ENCODE measurements at places on chromosomes 2 and 18.

DNA sequence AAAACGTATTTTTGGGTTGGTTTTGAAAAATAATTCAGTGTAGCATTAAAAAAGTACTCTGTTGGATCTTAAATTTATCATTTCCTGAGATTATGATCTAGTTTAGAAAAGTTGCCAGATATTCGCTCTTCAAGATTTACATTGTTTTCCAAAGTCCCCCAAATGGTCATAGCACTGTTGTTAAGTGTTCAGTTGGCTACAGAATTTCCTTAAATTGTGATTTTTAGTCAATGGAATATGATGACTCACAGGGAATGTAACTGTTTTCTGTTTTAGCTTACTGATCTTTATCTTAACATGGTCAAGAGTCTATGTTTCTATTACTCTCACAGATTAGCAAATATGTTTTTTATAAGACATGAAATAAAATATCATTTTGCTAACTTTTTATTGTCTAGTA lies 23.2 kb downstream of the PLCL1 start:
- DNase-seq: no peak

GRCh38 chr18:36265015-36265414 lies 32.5 kb upstream of the FHOD3 start:
- DNase-seq: peak; percentile 98

GRCh38 chr2:167944825-167945659 lies 302.4 kb downstream of the STK39 start:
- DNase-seq: peak; percentile 30

GRCh38 chr2:43455296-43455695 lies 140.5 kb downstream of the THADA start:
- DNase-seq: peak; percentile 55

DNA sequence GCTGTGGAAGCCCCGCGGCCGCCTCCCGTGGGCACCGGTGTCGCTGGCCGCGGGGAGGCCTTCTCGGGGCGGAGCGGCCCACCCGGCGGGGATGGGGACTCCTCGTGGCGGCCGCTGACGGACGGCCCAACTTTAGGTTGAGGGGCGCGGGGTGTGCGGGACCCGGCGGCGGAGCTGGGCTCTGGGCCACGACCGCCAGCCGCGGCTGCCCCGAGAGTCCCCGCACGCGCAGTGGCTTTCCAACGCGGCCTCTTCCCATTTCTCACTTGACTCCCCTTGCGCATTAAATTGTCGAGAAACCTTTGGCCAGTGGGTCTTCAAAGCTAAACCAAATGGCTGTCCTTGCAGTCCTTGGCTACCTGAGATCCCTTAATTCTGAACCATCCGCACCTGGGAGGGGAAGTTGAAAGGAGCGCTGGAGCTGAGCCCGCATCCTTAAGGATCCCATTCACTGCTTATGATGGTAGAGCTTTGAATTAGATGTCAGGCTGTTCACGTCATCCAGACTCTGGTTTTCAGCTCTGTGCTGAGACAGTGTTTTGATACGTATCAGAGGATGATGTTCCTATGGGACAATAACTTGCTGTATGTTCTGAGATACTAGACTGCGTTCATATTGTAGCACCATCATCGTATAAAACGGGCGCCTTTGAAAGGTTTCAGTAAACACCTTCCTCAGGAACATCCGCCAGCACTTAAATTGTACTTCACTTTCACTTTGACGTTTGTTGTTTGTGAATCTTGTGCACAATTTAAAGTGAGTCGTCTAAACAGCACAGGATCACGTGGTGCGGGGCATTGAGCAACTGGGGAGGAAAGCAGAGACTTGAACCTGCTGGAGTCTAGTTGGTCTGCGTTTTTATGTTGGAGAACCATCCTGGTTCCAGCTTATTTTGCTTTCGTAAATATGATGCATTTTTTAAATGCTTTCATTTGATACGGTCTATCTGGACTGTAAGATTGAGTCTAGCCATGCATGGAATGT lies 874 bp downstream of the CLIP4 start:
- DNase-seq: peak; percentile 94

DNA sequence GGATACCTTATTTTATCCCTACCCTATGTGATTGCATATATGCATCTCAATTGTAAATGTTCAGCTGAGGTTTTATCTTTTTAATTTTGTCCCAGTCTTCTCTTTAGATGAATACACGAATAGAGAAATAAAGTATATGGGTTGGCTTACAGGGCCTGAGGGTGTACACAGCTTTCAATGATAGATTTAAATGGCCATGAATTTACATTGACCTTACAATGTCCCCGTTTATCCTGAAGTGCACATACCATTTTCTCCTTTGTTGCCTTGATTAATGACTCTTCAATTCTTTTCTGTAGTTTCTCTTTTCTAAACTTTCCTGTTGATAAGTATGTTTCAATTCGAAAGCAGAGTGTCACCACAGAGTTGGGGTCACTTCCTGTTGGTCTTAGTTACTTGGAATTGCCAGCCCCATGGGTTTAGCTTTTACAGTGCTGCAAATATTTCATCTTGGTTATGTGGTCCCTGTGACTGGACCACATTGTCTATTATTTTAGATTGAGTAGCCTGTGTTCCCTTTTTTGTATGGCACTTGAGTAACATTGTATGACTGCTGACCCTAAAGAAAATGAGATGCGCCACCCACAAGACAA lies 1616.3 kb upstream of the ACVR2A start:
- no peak for DNase-seq

DNA sequence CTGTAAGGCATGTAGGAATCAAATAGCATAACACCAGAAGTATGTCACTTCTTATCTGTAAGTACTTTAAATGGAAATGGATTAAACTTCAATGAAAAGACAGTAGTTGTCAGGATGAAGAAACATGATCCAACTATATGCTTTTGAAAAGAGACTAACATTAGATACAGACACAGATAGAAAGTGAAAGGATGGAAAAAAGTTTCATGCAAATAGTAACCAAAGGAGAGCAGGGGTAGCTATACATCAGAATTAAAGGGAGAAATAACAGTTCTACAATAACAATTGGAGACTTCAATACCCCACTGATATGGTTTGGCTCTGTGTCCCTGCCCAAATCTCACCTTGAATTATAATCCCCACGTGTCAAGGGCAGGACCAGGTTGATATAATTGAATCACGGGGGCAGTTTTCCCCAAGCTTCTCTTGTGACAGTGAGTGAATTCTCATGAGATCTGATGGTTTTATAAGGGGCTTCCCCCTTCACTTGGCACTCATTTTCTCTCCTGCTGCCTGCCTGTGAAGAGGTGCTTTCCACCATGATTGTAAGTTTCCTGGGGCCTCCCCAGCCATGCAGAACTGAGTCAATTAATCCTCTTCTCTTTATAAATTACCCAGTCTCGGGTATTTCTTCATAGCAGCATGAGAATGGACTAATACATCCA lies 205.4 kb upstream of the CDH2 start:
- no peak for DNase-seq

- DNase-seq: no peak
Measured at GRCh38 chr18:59659508-59660170, 37.6 kb downstream of the CCBE1 start.

- no peak for DNase-seq
Measured at GRCh38 chr2:9445089-9445488, 21.6 kb downstream of the CPSF3 start.

- peak; percentile 96 for DNase-seq
Measured at GRCh38 chr2:43059183-43059897, 167.1 kb downstream of the ZFP36L2 start.

DNA sequence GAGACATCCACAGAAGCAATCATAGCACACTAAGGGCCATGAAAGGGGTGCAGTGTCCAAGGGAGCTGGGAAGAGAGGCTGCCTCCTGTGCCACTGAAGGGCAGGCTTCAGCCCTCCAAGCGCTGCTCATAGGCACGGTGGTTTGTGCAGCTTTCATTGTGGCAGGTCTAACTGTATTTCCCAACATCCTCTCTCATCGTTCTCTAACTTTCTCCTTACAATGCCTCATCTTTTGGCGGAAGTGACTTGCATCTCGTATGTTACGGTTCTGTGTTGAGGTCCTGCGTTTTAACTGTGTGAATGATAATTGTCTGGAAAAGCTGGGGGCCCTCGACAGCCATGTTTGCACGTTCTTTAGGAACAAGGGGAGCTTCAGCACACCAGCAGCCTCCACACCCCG lies 213.9 kb downstream of the GBX2 start:
- no peak for DNase-seq

DNA sequence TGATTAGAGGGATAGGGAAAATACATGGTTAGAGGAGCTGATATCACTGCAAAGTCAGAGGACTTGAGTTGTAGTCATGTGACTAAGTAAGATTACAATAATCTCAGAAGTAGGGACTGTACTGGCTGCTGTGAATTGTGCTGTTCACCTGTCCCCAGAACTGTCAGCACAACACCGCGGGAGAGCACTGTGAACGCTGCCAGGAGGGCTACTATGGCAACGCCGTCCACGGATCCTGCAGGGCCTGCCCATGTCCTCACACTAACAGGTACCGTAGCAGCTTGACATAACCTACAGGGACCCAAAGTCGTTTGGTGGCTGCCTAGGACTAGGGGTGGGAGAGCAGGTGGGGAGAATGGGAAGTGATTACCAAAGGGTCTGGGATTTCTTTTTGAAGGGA lies 132.8 kb upstream of the TTC39C start:
- DNase-seq: no peak

GRCh38 chr2:37326866-37327634 lies 2.4 kb upstream of the PRKD3 start:
- DNase-seq: no peak

DNA sequence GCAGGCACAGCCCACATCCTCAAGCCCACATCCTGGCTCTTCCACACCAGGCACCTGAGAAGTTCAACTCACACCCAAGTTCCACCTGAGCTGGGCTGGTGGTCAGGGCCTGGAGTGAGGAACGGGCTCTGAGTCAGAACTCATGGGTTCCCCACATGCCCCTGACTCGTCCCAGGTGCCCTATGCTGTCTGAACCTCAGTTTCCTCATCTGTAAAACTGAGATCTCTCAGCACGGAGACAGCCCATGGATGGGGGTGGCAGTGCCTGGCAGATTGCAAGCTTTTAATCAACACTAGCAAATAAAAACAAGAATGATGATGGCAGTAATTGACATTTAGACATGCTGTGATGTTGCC lies 307.8 kb downstream of the NDUFA10 start:
- DNase-seq: no peak
